ENCODE measurements at places on chromosomes 16 and 17. TPM values are rescaled to one million over a fixed set of nuclear protein-coding genes. Genes with fewer than 3 reads are reported as not detected.

KRT23 gene
- not detected for total RNA-seq

ENDOV gene
- 16.1 TPM for total RNA-seq

SLFN14 gene
- total RNA-seq, result not detected

MT1H gene
- 0.70 TPM for total RNA-seq

MYOCD gene
- total RNA-seq, result not detected

OR4D1 gene
- total RNA-seq, result 0.27 TPM

TMC8 gene
- total RNA-seq, result 134 TPM

KCNJ18 gene
- not detected for total RNA-seq

CACNA1H gene
- total RNA-seq, result 0.26 TPM

HEATR9 gene
- 0.27 TPM for total RNA-seq

TBL3 gene
- total RNA-seq, result 47.3 TPM

GUCY2D gene
- total RNA-seq, result not detected

STX1B gene
- 1.0 TPM for total RNA-seq

CDC6 gene
- total RNA-seq, result 95.6 TPM

CPHXL gene
- not detected for total RNA-seq

RND2 gene
- total RNA-seq, result not detected

IGFBP4 gene
- 14.6 TPM for total RNA-seq

CNGB1 gene
- total RNA-seq, result not detected

CCL3 gene
- total RNA-seq, result 981 TPM

GNG13 gene
- not detected for total RNA-seq

SLFN12 gene
- total RNA-seq, result 10.7 TPM

CDH3 gene
- 5.2 TPM for total RNA-seq

DNASE1L2 gene
- 0.63 TPM for total RNA-seq

TMEM235 gene
- not detected for total RNA-seq

CDH11 gene
- total RNA-seq, result not detected

CHST4 gene
- total RNA-seq, result not detected

SNF8 gene
- total RNA-seq, result 105 TPM

KRTAP17-1 gene
- total RNA-seq, result not detected

EPX gene
- not detected for total RNA-seq

OR1F1 gene
- total RNA-seq, result not detected

SDR42E2 gene
- total RNA-seq, result 0.10 TPM

CACNG5 gene
- not detected for total RNA-seq

RHOT2 gene
- total RNA-seq, result 112 TPM

NHLRC4 gene
- 0.45 TPM for total RNA-seq

CHCT1 gene
- not detected for total RNA-seq

MMP15 gene
- total RNA-seq, result 0.46 TPM
